ENCODE measurements at places on chromosomes 13 and 19.

GRCh38 chr13:84543962-84544361 is 661.7 kb upstream of the SLITRK1 start:
- DNase-seq, result no peak

DNA sequence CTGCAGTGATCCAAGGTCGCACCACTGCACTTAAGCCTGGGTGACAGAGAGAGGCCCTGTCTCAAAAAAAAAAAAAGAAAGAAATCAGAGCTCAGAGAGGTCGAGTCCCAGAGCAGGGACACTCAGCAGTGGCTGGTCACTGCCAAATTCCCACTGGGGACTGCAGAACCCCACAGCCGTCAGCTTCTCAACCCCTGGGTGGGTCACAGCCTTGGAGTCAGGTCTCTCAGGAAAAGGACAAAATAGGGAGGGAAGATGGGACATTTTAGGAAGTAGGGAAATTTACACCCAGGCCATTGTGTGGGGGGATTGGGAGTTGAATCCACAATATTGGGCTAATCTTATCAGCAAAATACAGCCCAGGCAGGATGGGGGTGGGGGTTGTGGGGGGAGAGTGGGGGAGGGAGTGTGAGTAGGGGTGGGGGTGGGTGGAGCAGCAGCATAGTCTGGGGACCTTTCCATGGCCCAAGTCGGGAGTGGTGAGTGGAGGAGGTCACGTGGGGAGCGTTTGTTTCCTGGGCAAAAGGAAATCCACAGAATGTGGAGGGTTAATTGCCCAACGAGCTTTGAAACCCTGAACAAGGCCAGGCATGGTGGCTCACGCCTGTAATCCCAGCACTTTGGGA is 5.0 kb upstream of the CCDC194 start:
- no peak for DNase-seq

DNA sequence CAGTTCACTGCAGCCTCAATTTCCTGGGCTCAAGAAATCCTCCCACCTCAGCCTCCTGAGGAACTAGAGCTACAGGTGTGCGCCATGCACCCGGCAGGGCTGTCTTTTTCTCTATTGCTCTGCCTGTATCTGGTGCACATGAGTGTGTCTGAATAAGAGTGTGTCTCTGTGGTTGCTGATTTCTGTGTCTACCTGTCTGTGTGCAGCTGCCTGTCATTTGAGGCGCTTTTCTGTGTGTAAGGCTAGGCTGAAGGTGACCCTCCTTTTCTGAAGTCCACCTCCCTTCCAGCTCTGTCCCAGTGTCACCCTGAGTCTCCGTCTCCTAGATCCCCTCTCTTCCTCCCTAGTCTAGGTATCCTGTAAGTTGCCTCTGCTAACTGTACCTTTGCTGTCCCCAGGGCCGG is 1.5 kb upstream of the PRR12 start:
- DNase-seq, result no peak

- no peak for DNase-seq
Measured at GRCh38 chr13:113149711-113150549, 8.5 kb upstream of the PROZ start.

DNA sequence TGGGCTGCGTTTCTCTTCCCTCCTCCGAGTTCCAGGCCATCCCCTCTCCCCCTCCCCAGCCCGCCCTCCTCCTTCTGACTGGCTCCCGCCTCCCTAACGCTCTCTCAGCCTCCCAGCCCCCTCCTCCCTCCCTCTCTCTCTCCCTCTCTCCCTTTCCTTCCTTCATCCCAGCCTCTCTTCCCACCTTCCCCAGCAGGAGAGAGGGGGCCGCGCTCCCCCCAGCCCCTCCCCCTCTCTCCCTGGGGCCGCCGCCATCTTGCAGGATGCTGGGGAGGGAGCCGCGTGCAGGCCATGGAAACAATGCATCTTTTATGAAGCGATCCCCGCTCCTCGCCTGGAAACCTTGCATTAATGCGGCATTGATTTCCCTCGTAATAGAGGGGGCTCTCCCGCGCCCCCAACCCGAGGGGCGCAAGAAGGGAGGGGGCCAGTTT is 42.6 kb upstream of the ADGRL1 start:
- no peak for DNase-seq

- DNase-seq, result no peak
Measured at GRCh38 chr13:30696278-30697176, 38.8 kb upstream of the ALOX5AP start.
